ENCODE measurements at places on chromosomes 12 and 14. TPM values are rescaled to one million over a fixed set of nuclear protein-coding genes. Genes with fewer than 3 reads are reported as not detected.

STYK1 gene
- polyA plus RNA-seq, result 0.05 TPM

FSCB gene
- polyA plus RNA-seq, result not detected

FBLN5 gene
- 24.0 TPM for polyA plus RNA-seq

LIN7A gene
- polyA plus RNA-seq, result 3.1 TPM

ERP27 gene
- 0.21 TPM for polyA plus RNA-seq

PTPRO gene
- polyA plus RNA-seq, result 0.31 TPM

FITM1 gene
- 0.61 TPM for polyA plus RNA-seq

ZC2HC1C gene
- polyA plus RNA-seq, result 3.6 TPM

TAS2R14 gene
- 0.46 TPM for polyA plus RNA-seq

LGR5 gene
- polyA plus RNA-seq, result 0.03 TPM

All from adipose tissue (tissue), 3 donors.